Neuronal stem cell (in vitro differentiated cells): ENCODE measurements at places on chromosomes 2 and 18.
A peak's percentile ranks its signal among the peaks of the same experiment; 100 is the strongest.

DNA sequence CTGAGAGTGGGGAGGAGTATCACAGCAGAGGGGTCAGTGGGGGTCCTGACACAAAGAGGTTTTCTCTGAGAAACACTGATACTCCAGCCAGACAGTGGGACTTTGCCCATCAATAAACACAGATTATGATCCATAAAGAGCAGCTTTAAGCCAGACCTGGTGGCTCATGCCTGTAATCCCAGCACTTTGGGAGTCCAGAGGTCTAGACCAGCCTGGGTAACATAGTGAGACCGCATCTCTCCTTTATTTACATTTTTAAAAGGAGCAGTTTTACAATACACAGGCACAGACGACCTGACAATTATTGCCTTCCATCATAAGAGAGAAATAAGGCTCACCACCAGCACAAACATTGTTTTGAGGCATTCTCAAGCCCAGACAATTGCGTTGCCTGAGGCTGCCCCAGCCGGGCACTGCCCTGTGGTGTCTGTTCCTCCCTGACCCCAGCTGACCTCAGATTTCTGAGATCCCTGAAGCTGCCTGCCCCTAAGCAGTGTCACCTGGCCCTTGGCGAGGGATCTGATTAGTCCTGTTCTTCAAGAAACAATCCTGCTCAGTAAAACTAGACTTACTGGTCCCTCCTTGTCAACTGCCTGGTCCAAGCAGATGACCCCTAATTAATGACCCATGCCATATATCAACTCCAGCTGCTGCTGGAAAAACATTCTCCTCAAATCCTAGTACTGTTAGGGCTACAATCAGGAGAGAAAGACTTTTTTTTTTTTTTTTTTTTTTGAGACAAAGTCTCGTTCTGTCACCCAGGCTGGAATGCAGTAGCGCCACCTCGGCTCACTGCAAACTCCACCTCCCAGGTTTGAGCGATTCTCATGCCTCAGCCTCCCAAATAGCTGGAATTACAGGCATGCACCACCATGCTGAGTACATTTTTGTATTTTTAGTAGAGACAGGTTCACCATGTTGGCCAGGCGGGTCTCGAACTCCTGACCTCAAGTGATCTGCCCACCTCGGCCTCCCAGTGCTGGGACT lies 59.4 kb upstream of the SOS1 start:
- no peaks in the 10 kb centered on the region for H3K36me3 ChIP-seq
- H3K27me3 ChIP-seq = no peaks in the 10 kb centered on the region
- H3K4me3 ChIP-seq = no peak overlapping the region
- no peak for DNase-seq

- peak; percentile 50 for DNase-seq
- no peak overlapping the region for H3K27ac ChIP-seq
- no peak overlapping the region for H3K4me3 ChIP-seq
- H3K4me1 ChIP-seq = peaks cover 16% of the 10 kb centered on the region
- no peaks in the 10 kb centered on the region for H3K36me3 ChIP-seq
- H3K27me3 ChIP-seq = no peaks in the 10 kb centered on the region
Measured at GRCh38 chr2:86221066-86221684, 21.9 kb downstream of the MRPL35 start.

- no peak for DNase-seq
- no peak overlapping the region for H3K27ac ChIP-seq
- H3K36me3 ChIP-seq = no peaks in the 10 kb centered on the region
- H3K4me3 ChIP-seq = no peak overlapping the region
Measured at GRCh38 chr2:1236606-1237005, 176.7 kb upstream of the TPO start.

DNA sequence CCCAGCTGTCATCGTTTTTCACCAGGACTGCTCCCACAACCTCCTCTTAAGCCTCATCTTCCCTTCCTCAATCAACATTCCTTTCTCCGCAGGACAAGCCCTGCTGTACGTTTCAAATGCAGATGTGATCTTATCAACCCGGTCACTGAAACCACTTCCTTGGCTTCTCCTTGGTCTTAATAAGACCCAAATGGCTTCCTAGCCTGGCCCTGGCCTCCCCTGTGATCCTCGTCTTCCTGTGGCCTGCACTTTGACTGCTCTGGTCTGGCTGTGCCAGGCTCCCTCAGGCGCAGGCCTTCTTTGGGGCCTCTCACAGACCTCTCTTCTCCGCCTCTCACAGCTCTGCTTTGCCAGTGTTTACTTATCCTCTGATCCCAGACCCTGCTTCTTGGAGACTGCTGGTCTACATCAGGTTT lies 4.7 kb upstream of the ADNP2 start:
- H3K27ac ChIP-seq = no peak overlapping the region
- no peak for DNase-seq
- no peaks in the 10 kb centered on the region for H3K36me3 ChIP-seq
- no peaks in the 10 kb centered on the region for H3K27me3 ChIP-seq

DNA sequence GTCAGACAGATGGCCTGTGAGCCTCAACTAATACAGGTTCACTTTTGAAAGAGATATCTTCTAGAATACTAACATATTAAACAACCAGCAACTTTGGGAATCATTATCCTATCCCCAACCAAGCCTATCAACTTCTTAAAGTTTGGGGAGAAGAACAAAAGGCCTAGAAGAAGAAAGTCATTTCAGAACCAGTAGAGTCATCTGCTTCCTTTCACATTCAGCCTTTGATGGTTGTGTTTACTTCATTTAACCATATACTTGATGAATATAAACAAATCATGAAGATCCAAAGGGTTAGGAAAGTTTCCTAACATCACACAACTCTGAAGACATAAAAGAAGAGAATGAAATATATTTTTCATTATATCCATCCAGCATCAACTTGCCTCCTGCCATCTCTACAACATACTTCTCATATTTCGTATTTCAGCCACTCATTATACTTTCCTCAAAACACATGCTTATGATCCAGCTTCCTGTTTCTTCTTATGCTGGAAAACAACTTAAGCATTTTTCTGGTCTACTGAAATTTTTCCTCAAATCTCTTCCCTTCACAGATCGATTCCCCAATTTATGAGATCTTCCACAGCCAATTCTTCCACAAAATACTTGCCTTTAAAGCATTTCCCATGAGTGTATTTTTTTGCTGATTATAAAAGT lies 114.3 kb downstream of the CACNB4 start:
- H3K4me1 ChIP-seq = no peaks in the 10 kb centered on the region
- no peak overlapping the region for H3K27ac ChIP-seq
- no peaks in the 10 kb centered on the region for H3K36me3 ChIP-seq
- DNase-seq = no peak
- H3K27me3 ChIP-seq = no peaks in the 10 kb centered on the region

DNA sequence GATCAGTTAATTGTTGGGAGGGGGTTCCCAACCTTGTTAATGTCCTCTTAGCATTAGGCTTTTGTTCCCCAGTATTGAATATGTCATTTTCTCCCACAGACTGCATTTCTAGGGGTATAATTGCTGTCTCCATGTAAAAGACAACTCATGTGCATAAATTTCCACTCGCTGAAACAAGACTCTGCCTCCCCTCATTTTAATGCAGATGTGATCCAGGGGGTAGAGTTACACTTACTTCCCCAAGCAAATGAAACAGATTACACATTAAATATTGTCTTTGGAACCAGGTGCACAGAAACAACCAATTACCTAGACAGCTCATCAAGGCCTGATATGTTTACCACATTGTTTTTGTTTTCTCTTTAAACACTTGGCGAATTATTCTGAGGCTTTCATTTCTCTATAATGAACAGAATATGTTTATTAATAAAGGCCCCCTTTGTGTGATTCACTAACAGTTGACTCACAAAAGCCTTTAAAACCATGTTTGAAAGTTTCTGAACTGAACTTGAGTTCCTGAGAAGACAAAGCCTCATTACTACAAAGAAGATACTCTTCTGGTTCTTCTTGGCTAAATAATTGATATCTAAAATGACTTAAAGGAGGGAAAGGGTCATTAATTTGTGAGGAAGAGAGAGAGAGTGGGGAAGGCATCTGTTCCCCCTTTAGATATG lies 15.0 kb upstream of the ACVR1 start:
- H3K4me3 ChIP-seq = no peak overlapping the region
- H3K27ac ChIP-seq = no peak overlapping the region
- H3K27me3 ChIP-seq = no peaks in the 10 kb centered on the region
- H3K4me1 ChIP-seq = peaks cover 2% of the 10 kb centered on the region

GRCh38 chr2:9423922-9424272 lies 443 bp downstream of the CPSF3 start:
- no peak for DNase-seq
- peaks cover 11% of the 10 kb centered on the region for H3K4me1 ChIP-seq
- H3K27me3 ChIP-seq = no peaks in the 10 kb centered on the region
- H3K36me3 ChIP-seq = peaks cover 33% of the 10 kb centered on the region

- DNase-seq = no peak
- H3K4me3 ChIP-seq = no peak overlapping the region
- no peak overlapping the region for H3K27ac ChIP-seq
- H3K27me3 ChIP-seq = no peaks in the 10 kb centered on the region
- H3K4me1 ChIP-seq = no peaks in the 10 kb centered on the region
- H3K36me3 ChIP-seq = no peaks in the 10 kb centered on the region
Measured at GRCh38 chr2:177273408-177273807, 8.9 kb upstream of the NFE2L2 start.

DNA sequence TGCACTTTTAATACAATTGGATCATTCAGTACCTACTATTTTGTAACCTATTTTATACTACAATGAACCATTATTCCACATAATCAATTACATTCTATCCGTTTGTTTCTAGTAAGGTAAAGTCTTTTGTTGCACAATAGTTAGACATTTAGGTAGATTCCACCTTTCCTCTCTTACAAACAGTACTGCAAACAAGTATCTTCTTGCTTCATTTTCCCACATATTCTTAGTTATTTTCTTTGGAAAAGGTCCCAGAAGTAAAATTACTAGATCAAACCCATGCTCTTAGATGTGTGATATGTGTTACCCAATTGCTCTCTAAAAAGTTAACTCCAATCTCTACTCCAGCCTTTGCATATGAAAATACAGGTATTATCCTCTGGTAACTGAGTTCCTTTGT lies 49.6 kb downstream of the SPIRE1 start:
- H3K27me3 ChIP-seq = no peaks in the 10 kb centered on the region
- H3K36me3 ChIP-seq = no peaks in the 10 kb centered on the region
- no peak overlapping the region for H3K4me3 ChIP-seq
- H3K4me1 ChIP-seq = no peaks in the 10 kb centered on the region
- H3K27ac ChIP-seq = no peak overlapping the region

DNA sequence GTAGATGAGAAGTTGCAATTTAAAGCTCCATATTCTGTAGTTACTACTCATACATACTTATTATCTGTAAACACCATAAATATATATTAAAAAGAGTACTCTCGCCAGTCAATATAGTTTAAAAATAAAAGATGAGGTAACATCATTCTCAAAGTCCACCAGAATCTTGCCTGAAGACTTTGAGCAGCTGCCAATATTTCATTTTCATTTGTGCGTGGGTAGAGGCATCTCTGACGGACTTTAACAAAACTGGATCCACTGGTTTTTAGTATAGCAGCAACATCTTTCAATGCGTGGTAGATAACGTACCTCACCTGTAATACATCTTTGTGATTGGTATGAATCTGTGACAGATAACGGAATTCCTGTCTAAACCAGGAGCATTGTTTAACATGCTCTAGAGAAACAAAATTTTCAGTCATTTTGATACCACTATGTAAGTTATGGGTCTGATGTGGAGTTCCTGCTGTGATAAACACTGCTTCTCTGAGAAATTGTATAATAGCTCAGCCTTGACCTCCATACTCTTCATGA lies 45.0 kb downstream of the WDR75 start:
- H3K27ac ChIP-seq = no peak overlapping the region
- no peaks in the 10 kb centered on the region for H3K27me3 ChIP-seq
- no peak for DNase-seq
- no peaks in the 10 kb centered on the region for H3K4me1 ChIP-seq

DNA sequence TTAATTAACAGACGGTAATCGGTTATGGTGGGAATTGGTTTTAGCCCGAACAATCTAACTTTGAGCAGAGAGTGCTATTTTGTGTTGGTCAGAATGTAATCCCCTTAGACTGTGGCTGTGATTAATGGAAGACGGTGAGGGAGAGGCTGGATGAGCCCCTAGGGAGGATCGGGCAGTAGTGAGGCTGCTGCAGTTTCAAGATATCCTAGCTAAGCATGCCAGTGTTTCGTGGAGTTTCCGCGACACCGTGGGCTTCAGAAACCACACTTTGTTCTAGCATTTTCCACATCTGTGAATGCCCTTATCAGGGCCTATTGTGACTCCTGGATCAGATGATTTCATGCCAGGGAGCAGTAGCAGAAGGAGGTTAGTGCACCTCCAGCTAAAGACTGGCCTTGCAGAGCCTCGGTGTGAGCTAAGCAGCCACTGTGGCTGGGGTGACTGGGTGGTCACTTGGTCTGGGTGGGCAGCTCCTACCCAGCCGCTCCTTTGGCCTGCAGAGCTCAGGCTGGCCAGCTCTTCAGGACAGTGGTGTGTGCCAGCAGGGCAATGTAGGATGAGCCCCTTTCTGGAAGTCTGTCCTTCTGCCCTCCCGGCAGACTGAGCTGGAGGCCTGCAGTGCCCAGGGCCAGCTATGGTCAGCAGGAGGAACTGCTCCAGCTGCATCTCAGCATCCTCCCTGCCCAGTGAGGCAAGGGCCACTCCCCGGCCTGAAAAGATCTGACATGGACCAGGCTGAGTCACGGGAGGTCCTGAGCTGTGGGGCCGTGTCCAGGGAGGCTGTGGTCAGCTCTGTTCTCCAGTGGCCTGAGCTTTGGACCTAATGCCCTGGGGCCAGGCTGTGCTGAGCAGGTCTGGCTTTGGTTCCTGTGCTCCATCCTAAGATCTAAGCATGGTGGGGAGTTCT lies 142.6 kb upstream of the GPC1 start:
- H3K4me1 ChIP-seq = peaks cover 4% of the 10 kb centered on the region
- no peaks in the 10 kb centered on the region for H3K27me3 ChIP-seq
- H3K36me3 ChIP-seq = no peaks in the 10 kb centered on the region

GRCh38 chr2:30481323-30481800 lies 34.3 kb downstream of the LCLAT1 start:
- no peaks in the 10 kb centered on the region for H3K27me3 ChIP-seq
- H3K36me3 ChIP-seq = no peaks in the 10 kb centered on the region
- no peak overlapping the region for H3K27ac ChIP-seq
- no peak for DNase-seq
- H3K4me3 ChIP-seq = no peak overlapping the region

DNA sequence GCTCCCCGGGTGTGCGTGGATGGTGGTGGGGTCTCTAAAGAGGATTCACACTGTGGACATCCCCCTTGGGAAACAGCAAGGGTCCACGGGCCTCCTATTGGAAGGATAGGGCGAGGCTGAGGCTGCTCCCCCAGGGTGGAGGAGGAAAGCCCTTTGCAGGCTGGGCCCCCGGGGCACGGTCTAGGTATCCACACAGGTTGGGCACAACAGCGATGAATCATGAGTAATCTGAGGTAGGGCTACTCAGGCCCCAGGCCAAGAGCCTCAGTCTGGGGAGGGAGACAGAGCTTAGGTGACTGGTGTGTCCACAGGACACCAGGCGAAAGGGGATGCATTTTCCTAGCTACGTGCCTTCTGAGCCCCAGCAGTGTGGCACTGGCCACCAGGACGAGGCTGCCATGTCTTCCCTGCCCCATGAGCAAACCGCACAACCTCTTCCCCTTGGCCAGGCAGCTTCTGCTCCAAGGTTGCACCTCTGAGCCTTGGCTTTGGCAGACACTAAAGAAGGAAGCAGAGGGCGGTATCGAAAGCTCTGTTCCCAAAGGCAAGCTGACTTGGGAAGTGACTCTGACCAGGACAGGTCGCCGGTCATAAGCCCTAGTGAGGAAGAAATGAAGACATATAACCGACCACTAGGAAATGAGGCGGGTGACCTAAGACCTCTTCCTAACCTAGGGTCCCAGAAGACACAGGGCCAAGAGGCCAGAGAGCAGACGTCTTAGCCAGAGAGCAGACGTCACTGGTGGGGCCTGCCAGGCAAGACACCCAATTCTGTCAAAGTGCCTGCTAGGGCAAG lies 14.6 kb upstream of the SEMA4C start:
- H3K4me1 ChIP-seq = peaks cover 22% of the 10 kb centered on the region
- H3K27me3 ChIP-seq = no peaks in the 10 kb centered on the region
- H3K4me3 ChIP-seq = no peak overlapping the region
